Neuronal stem cell (in vitro differentiated cells): ENCODE measurements at places on chromosomes 7 and 10.

DNA sequence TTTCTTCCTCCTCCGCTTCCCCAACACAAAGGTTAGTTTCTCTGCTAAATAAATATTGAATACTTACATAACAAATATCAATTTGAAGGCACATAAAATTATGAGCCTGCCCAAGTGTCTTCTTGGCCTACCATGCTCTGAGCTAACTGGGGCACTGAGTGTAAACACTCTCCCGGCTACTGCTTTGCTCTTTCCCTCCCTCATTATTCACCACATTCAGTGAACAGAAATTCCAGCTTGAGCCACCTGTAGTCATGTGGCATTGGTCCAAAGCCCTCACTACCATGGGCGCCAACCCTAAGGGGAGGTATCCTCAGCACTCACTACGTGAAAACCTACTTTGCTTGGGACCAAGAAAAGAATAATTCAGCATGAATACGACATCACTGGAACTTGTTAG lies 409.0 kb downstream of the KCNMA1 start:
- H3K4me1 ChIP-seq = peaks cover 10% of the 10 kb centered on the region
- no peak overlapping the region for H3K4me3 ChIP-seq
- no peak for DNase-seq
- no peak overlapping the region for H3K27ac ChIP-seq
- H3K27me3 ChIP-seq = no peaks in the 10 kb centered on the region

DNA sequence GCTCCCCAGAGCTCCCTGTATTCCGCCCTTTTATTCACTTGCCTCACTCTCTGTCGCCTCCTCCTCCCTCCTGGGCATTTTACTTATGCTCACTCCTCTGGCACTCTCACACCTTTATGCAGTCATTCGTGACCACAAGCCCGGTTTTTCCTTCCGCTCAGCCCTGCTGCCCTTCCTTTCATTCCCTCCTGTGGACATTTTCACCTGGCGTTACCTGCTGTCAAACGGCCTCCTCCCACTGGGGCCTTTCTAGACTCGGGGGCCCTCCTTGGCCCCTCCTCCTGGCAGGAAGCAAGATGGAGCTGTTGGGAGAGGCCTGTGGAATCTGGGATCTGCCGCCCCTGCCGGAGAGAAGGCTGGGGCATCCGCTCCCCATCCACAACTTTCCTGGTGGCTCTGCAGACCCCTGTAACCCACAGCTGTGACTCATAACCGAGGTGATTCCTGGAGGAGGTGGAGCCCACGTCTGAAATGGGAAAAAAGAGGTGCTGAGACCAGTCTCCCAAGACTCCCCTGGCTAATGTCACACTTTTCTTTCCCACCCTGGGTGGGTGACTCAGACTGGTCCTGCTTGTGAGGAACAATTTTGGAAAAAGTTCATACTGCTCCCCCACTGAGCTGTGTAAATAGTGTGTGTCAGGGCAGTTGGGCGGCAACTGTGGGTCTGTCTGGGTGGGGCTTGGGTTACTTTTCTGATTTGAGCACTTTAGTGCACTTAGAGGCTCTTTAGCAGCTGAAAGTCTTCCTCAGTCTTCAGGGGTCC lies 1.2 kb downstream of the VCL start:
- H3K27me3 ChIP-seq = no peaks in the 10 kb centered on the region
- H3K4me3 ChIP-seq = peak overlapping the region; percentile 100
- peaks cover 2% of the 10 kb centered on the region for H3K36me3 ChIP-seq

DNA sequence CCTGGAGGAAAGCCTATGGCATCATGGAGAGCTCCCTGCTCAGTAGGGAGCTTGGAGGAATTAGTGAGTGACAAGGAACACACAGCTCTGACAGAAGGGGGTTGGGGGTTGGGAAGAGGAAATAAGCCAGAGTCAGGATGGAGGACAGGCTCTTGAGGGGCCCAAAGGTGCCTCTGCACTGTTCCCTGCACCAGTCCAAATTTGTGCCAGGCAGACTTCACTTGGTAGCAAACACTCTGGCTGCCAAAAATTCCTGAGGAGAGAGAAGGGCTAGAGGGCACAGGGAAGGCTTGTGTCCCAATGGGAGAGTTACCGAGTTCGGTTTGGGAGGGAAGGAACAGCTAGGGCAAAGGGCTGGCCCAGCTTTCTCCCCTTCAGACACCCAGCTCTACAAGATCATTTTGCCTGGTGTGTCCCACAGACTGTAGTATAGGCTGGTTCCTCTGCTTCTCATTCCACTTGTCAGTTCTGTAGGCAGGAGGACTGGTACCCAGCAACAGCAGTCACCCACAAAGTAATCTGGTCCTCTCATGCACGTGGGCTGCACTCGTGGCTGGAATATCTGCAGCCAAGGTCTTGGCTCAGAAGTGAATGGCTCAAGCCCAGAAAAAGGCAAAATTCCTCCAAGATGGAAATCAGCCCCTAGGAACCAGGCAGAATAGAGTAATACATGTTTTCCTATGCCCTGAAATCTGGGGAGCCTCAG lies 8.0 kb upstream of the KCNIP2 start:
- H3K36me3 ChIP-seq = no peaks in the 10 kb centered on the region
- DNase-seq = no peak
- peaks cover 6% of the 10 kb centered on the region for H3K4me1 ChIP-seq
- H3K4me3 ChIP-seq = no peak overlapping the region

- H3K36me3 ChIP-seq = no peaks in the 10 kb centered on the region
- DNase-seq = no peak
- H3K27me3 ChIP-seq = no peaks in the 10 kb centered on the region
- H3K4me3 ChIP-seq = no peak within 1 kb of the TSS
These were observed at the start of gene BLNK for GRCh38 chr10:96271016-96271815. BLNK (minus strand) TSS chr10:96271569; CDS start chr10:96271398, 171 bp downstream.

DNA sequence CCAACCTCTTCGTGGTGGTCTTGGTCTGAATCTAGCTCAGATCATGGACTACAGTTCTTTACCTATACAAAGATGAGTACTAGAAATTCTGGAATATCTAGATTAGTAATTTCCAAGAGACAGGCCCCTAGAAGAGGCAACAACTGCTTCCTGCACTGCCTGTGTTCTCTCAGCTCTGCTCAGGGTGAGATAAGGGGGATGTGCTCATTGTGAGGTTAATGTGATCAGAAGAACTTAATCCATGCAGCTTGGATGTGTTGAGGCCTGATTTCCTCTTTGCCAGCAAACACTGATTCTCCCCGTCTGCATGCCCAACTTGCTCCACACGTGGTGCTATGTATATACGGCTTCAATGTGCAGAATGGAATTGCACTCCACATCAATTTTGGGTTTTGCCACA lies 268.0 kb downstream of the PHTF2 start:
- H3K4me1 ChIP-seq = no peaks in the 10 kb centered on the region
- no peaks in the 10 kb centered on the region for H3K27me3 ChIP-seq
- H3K36me3 ChIP-seq = no peaks in the 10 kb centered on the region
- no peak overlapping the region for H3K4me3 ChIP-seq
- no peak for DNase-seq

- no peak for DNase-seq
- no peaks in the 10 kb centered on the region for H3K27me3 ChIP-seq
- H3K27ac ChIP-seq = no peak overlapping the region
These were observed 39.8 kb upstream of the ELN start for GRCh38 chr7:73988197-73988596.

DNA sequence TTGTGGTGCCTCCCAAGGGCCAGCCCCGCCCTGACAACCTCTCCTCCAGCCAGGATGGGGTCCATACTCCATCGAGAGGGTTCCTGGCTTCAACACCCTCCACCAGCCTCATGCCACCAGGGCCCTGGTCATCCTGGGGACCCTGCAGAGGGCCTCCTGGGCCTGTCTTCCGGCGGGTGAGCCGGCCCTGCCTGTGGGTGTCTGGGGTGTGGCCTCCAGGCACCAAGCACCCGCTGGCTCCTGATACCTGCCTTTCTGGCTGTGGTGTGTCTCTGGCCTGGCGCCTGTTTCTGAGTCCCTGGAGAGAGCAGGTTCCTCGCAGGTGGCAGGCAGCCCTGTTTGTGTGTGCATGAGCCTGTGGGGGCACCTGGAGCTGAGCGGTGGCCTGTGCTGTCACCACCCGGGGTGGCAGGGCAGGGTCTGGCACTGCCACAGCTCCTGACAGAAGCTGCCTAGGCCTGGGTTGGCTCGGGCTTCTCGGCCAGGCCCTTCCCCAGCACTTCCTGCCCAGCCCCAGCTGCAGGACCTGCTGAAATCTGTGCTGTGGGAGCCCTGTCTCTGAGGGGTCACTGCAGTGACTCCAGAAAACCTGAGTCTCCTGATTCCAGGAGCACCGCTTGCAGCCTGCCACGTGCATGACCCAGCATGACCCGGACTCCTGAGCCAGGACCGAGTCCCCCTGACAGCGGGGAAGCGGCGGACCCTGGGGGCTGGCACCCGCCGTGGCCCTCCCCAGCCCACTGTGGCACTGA lies 18.4 kb downstream of the ADAM8 start:
- peaks cover 37% of the 10 kb centered on the region for H3K4me1 ChIP-seq
- no peak for DNase-seq
- H3K27me3 ChIP-seq = peaks cover 39% of the 10 kb centered on the region
- peak overlapping the region; percentile 7 for H3K4me3 ChIP-seq

- H3K27me3 ChIP-seq = no peaks in the 10 kb centered on the region
- H3K36me3 ChIP-seq = no peaks in the 10 kb centered on the region
- no peak for DNase-seq
These were observed 1.3 kb upstream of the C10orf67 start for GRCh38 chr10:23345861-23346260.
